ENCODE measurements at places on chromosomes 4 and X.
A peak's percentile ranks its signal among the peaks of the same experiment; 100 is the strongest.

DNA sequence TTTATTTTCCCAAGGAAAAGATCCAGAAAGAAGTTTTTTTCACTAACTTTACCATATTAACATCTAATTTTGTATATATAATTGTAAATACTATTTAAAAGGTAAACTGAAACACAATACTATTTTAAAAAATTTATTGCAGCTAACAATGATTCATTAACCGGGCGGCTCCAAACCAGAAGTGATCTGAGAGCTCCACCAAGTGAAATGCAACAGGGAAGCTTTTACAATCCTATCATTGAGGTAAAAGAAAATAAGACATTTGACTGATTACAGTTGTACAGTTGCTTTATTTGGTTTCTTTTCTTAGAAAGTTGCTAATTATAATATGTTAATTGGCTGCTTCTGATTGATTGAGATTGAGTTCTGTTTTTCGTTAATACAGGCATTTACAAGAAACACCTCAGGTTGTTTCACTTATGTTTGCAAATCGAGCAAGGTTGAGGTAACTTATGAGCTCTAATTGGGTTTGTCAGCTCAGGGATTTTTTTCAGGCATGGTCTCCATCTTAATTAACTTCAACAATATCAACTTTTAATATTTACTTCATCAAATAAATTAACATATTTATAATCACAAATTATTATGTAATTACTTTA lies 220.2 kb upstream of the UGT8 start:
- DNase-seq = no peak

DNA sequence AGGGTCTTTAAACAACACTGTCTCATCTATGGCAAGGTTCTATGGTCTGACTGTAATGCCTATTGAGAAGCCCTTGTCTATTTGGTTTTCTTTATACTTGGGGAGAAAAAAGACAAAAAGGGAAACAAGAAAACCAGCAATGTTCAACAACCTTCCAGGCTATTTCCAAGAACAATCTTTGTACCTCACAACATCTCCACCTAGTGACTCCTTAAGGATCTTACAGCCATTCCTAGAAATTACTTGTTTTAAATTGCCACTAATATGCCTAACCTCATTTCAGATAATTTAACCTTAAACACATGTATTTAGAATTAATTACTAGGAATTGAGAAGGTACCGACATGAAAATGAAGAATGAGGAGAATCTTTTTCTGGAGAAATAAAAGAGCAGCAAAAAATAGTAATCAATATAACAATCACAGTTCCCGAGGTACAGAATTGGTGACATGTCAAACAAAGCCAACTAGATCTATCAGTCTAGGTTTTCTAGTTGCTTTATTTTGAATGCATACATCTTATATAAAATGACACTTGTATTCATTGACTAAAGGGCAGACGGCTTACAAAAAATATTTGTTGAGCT lies 1.6 kb upstream of the RBM46 start:
- DNase-seq = peak; percentile 2

GRCh38 chr4:84901173-84901572 lies 65.3 kb downstream of the WDFY3 start:
- DNase-seq = no peak

DNA sequence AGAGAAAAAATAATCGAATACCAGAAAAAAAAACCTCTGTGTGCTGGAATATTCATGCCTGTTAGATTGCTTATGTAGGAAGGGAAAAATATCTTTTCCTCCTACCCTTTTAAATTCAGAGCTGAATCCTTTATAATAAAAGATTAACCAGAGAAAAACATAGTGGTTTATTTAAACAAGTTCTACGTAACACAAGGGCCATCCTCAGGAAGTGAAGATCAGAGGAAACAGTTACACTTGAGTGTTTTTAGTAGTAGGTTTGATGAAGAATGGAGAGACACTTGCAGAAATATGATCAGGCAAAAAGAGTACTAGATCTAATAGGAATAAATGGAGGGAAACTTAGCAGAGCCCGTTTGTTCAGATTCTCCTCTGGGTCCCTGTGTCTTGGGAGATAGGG lies 66.3 kb downstream of the TMEM156 start:
- DNase-seq = no peak

DNA sequence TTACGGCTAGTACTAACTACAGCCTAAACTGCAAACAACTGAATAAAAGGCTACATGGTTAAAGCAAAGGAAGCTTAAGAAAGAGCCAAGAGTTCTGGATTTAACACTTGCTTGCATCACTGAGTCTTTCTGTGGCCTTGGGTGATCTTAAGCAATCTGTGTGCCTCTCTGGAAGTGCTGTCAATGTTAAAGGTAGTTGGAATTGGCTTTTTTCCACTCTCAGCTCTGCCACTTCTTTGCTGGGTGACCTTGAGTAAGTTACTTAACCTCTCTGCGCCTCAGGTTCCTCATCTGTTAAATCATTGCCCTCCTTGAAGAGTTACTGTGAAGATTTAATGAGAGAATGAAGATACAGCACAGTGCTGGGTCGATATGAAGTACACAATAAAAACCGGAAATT lies 15.7 kb downstream of the SLC2A9 start:
- DNase-seq = no peak

GRCh38 chr4:76689145-76689817 lies 208.7 kb downstream of the SOWAHB start:
- peak; percentile 46 for DNase-seq

DNA sequence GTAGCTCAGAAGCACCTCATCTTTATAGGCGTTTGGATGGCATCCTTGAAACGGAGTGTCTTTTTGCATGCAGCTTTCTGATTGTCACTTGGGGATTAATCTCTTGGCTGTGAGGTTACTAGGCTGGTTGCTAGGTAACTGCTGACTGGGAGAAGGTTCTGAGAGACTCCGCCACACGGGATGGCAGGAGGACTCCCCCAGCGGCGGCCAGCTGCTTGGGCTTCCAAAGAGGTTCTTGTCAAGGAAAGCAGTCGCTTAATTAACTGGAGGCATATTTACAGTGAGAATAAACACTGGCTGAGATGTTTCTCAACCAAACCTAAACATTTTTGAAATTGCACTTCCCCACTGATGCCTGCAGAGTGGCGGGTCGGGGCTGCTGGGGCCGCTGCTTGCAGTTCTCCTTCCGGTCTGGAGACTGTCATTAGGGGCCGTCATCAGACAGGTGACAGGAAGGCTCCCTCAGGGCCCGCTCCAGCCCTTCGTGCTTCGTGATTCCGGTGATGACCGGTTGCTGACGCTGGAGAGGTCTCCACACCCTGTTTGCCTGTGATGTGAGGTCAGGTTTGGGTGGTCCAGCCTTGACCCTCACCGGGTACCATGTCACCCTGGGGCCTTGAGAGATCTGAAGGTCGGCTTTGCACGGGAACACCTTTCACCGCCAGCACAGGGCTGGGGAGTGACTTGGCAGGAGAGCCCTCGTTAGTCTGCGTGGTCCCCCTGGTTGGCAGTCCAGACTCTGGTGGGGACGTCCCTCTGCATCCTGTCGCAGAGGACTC lies 9.1 kb downstream of the NSG1 start:
- DNase-seq = peak; percentile 68

- peak; percentile 36 for DNase-seq
These were observed 19.9 kb downstream of the DGAT2L6 start for GRCh38 chrX:70196961-70197720.

- DNase-seq = no peak
These were observed 9.6 kb upstream of the EXOSC9 start for GRCh38 chr4:121791481-121791880.
